NCI-H2227 treated with DMSO at 0.1 percent for 48 hours (cell line): ENCODE measurements at places on chromosomes 3 and 15.

- DNase-seq = no peak
These were observed 32.2 kb upstream of the SSR3 start for GRCh38 chr3:156586905-156587759.

- no peak for DNase-seq
These were observed 146.4 kb downstream of the TJP1 start for GRCh38 chr15:29675791-29676301.

DNA sequence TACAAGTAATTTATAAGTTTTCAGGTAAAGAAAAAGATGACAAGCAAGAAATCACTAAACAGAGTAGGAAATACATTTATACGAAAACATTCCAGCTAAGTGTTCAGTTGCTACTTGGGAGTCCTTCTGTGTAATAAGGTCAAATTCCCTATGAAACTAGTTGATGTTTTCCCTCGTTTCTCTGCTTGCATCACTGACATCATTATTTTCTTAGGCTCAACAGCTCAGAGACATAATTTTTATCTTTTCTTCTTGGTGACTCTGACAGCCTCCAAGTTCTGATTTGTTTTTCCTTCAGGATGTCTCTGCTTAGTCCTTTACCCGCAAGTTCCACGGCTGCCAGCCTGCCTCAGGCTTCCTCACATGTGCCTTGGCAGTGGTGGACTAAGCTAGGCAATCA, 173.6 kb downstream of the P3H2 start:
- no peak for DNase-seq

DNA sequence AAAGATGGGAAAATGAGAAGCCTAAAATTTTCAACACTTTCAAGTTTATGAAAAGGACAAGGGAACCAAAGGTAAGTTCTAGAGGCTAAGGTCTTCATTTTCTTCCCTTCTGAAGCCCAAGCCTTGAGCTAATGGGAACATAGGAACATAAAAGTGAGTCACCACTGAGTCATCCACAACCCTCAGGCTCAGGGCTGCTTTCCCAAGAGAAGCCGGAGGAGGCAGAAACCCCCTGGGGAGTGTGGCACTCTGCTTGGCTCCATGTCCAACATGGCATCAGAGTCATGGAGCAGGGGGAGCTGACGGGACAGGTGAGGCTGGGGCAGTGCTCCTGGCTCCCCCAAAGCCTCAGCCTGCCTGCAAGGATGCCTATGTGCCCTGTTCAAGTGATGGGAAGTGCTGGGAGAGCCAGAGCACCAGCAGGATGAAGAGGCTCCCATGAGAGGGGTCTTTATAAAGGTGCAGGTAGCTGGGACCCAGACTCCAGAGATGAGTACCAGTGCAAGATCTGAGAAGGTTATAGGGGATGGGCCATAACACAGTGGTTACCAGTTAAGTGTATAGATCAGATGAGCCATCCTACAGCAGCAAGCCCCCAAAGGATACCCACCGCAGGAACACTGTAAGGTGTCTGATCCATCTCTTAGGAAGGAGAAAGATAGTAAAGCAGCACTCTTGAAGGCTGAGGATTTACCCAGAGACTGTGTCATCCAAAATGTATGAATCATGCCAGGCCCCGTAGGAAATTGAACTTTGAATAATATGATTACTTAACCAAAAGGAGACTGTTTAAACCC, 31.8 kb upstream of the RYR3 start:
- DNase-seq = no peak

DNA sequence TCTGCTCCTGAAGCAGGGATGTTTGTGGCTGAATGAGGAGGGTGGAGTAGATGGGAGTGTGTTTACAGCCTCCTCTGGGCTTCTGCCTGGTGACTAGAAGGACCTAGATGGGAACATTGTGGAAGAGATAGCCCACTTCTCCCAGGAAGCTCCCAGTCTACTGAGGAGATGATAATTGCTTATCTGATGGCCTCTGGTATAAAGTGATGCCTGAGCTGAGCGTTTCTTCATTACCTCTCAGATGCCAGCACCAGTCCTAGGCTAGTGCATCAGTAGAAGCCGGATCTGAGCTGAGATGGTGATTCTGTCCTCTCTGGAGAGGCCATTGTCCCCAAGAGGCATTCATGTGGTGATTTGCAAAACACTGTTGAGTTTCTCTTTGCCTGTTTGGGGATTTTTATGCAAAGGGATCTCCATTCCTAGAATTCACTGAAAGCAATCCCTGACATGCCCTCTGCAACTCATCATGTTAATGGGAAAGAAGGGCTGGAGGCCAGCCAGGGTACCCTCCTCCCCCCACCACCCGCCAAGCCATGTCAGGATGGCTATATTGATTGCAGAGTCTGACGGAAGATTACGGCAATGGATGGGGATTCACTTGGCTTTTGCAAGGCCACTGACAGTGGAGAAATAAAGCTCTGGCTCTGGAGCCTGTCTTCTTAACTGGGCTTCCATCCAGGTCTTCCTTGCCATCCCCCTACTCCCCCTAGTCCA, 166.4 kb upstream of the ROPN1 start:
- DNase-seq = no peak

- no peak for DNase-seq
These were observed 3.8 kb downstream of the BHLHE40 start for GRCh38 chr3:4982773-4983738.

DNA sequence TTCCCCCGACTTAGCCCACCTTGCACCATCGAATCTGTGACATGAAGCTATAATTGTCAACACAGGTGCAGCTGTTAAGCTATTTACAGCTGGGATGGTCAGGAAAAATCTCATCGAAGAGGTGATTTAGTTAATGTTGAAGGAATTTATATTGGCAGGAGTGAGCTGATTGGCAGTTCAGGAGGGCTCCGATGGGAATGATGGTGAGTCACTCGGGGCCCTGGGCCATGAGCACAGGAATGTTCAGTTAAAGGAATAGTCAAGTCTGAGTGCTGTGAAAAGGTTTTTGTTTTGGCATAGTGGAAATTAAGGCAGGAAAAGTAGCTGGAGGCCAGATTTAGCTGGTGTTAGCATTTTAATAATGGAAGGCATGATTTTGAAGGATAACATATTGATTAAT, 95.7 kb downstream of the OXSM start:
- no peak for DNase-seq

DNA sequence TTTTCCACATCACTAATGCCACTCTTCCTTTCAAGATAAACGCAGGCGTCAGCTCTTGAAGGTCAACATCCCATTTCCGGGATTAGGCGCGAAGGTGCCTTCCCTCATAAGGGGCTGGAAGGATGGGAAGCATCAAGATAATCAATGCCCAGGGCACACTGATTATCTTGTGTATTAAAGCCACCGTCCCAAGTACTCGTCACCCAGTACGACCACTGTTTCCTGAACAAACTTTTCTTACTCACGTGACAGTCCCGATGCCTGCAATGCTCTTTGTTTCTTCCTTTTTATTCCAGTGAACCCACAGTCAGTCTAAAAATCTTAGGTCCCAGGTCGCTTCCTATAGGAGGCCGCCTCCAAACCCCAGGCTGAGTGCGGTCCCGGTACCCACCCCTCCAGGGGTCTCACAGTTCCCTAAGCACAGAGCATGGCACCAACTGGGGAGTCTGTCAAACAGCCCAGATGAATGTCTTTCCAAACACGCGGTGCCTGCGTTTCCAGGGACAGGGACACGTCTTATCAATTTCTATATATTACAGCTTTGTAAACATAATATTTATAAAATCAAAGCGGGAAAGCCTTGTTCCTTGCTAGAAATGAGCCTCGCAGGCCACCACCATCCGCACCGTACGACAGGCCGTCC, 589 bp downstream of the ANAPC13 start:
- DNase-seq = no peak

- no peak for DNase-seq
These were observed 2.3 kb downstream of the INKA1 start for GRCh38 chr3:49805367-49805782.

DNA sequence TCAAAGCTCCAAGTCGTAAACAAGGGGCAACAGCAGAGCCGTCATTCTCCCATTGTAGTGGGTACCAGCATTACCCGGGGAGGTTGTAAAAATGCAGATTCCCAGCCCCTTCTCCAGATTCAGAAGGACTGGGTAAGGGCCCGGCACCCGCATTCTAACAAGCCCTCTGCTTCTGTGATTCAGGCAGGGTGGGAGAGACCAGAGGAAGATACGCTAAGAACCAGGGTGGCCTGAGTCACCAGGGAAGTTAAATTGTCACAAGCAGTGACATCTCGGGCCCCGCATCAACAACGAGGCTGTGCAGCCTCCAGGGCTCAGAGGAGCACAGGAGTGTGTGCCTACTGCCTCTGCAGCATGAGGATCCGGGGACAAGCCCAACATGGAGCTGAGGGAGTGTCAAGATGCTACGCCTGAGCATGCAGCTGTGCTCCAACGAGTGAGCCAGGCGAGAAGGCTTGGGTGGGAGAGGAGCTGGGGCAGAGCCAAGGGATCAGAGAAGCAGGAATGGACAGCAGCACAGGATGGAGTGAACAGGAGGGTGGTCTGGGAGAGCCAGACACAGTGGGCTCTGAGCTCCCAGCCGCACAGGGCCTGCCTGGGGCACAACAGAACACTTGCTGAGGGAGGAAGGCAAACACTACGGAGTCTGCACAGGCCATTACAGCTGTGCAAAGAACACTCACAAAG, 68.5 kb downstream of the CPN2 start:
- DNase-seq = no peak

DNA sequence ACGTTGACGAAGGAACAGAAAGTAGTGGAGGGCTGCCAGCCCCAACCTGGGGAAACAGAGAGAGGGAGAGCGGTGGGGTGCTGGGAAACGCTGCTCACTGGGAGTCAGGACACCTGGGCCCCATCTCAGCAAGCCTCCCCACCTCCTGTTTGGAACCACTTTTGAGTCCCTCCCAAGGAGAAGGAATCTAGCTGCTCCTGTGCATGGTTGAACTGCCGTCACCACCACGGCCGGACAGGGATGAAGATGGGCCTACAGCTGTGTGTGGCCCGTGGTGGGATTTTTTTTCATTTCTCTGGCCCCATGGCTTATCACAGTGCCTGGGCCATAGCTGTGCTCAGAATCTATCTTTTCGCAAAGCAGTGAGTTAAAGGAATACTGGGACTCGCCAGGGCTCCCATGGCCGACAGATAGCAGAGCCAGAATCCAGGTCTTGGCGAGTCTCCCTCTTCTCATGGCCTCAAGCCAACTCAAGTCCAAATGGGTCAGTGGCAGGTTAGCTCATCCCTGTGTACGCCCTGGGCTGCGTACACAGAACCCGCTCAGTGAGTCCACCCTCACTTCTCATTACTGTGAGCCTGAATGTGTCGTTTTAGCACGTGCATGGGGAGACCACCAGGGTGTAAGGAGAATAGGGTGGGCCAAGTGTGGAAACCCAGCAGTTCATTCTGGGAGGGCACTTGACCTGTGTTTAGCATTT, 271.2 kb downstream of the FAM43A start:
- DNase-seq = no peak

- DNase-seq = peak; percentile 64
These were observed 244.1 kb downstream of the SLCO3A1 start for GRCh38 chr15:92097474-92098178.

DNA sequence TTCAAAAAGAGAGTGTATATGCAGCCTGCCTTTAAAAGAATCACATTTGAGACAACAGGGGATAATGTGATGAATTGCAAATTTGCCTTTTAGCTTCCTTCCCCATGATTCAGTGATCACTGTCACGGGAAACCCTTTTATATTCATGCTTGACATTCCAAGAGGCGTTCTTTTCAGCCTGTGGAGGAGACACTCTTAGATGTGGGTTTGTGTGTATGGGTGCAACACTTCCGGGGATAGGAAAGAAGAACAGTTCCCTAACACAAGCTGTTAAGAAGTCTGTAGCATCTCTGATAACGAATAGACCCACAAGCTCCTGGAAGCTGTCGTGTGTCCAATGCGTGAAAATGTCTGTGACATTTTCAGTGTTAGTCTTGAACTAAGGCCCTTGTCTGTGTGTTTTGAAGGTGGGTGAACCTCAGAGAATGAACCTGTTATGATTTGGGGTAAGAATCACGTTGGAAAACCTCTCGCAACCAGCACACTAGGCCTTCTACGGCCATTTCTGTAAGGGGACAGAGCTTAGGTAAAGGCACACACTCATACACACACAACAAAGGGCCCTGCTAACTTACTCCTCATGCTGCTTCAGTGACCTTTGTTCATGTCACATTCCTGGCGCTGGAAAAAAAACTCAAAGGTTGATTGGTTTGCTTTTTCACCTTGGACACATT, 229.2 kb upstream of the ST8SIA2 start:
- no peak for DNase-seq

- DNase-seq = no peak
These were observed 1.3 kb downstream of the SACM1L start for GRCh38 chr3:45690336-45691035.

DNA sequence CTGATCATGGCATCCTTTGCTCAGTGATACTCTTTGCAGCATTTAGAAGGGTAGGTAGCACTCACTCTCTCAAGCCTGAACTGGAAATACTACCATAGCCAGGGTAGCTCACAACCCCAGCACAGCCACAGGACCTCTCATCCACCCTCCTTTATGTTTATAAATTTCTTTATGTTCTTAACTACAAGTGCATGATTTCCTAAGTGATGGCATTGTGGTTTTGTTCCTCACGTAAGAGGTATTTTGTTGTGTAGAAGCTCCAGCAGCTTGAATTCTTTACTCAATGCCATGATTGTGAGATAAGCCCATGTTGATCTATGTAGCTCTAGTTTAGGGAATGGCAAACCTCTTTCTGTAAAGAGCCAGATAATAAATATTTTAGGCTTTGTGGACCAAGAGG, 7.9 kb upstream of the RTP3 start:
- DNase-seq = no peak

DNA sequence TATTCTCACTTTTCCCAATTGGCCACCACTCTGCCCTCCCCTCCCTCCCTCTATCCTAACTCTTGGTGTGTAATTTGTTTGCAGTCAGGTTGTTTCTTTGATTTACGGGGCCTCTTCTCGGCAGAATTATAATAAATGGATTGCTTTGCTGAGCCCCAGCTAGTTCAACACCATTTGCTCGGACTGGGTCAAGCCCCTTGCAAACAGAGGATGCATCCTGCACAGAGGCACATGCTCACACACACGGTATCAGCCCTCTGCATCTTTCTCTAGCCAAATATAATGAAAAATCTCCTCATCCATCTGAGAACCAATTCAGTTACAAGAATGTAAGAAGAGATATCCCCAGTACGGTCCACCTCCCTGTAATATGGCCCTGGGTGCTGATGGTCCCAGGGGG, 97.7 kb downstream of the EPHB1 start:
- peak; percentile 40 for DNase-seq

- no peak for DNase-seq
These were observed 19.0 kb downstream of the NANOGP8 start for GRCh38 chr15:35066094-35066493.

GRCh38 chr3:7950890-7951289, 550.7 kb upstream of the LMCD1 start:
- DNase-seq = no peak

- DNase-seq = no peak
These were observed 45.9 kb downstream of the HES1 start for GRCh38 chr3:194181612-194182529.
